Cardiac septum (tissue), 1 donor: ENCODE measurements at places on chromosomes 4 and X. TPM values are rescaled to one million over a fixed set of nuclear protein-coding genes. Genes with fewer than 3 reads are reported as not detected.

The MXRA5 gene
- 17.5 TPM for total RNA-seq

The IL2RG gene
- total RNA-seq, result 2.3 TPM

The KCNE5 gene
- 0.38 TPM for total RNA-seq

The SLC2A9 gene
- 5.5 TPM for total RNA-seq

The ADAM29 gene
- total RNA-seq, result not detected

The TCEAL3 gene
- 24.7 TPM for total RNA-seq

The FAM9B gene
- total RNA-seq, result not detected

The KDR gene
- 28.7 TPM for total RNA-seq

The PHKA1 gene
- total RNA-seq, result 5.8 TPM
